ENCODE measurements at places on chromosomes 7 and 10.
A peak's percentile ranks its signal among the peaks of the same experiment; 100 is the strongest.

DNA sequence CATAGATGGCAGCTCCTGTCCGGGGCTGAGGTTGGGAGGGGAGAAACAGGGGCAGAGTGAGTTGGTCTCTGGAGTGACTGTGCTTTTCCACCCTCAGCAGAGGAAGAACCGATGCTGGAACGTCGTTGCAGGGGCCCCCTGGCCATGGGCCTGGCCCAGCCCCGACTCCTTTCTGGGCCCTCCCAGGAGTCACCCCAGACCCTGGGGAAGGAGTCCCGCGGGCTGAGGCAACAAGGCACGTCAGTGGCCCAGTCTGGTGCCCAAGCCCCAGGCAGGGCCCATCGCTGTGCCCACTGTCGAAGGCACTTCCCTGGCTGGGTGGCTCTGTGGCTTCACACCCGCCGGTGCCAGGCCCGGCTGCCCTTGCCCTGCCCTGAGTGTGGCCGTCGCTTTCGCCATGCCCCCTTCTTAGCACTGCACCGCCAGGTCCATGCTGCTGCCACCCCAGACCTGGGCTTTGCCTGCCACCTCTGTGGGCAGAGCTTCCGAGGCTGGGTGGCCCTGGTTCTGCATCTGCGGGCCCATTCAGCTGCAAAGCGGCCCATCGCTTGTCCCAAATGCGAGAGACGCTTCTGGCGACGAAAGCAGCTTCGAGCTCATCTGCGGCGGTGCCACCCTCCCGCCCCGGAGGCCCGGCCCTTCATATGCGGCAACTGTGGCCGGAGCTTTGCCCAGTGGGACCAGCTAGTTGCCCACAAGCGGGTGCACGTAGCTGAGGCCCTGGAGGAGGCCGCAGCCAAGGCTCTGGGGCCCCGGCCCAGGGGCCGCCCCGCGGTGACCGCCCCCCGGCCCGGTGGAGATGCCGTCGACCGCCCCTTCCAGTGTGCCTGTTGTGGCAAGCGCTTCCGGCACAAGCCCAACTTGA is 2.7 kb downstream of the REPIN1 start:
- no peak for DNase-seq

DNA sequence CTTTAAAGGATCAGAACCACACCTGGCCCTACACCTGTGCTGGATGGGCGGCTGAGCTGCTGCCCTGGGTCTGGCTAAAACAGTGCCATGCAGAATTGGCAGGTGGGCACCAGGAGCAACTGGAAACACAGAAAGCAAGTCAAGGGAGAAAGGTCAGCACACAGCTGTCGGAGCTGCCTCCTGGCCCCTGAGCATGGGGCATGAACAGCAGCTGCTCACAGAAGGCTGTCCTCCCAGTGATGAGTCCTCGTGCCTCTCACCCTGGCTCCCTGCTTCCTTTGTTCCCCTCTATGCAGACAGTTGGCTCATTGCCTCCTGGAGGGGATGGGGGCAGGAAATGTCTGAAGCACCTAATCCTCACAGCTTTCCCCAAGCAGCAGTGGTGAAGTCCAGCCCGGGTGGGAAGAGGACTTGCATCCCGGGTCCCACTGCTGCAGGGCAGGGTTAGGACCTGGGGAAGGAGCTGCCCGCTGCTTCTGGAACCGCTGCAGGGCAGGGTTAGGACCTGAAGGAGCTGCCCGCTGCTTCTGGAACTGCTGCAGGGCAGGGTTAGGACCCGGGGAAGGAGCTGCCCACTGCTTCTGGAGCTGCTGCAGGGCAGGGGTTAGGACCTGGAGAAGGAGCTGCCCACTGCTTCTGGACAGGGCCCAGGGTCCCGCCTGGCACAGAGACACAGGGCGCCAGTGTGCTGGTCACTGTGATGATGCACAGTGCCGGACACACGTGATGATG is 37.3 kb downstream of the VIPR2 start:
- DNase-seq: no peak

DNA sequence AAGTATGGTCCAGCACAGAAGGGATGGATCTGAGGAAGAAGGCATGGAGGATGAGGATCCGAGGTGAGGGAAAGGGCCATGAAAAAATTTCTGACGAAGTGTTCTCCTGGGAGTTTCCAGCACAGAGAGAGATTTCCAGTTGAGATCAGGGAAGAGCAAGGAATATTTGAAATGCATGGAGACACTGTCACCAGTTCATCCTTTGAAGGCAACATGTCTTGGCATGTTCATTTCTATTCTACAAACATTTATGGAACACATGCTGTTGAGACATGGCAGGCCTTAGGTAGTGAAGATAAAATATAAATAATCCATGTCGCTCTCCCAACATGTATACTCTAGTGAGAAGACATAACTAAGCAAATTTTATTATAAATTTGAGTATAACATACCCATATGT is 234.0 kb upstream of the TCF7L2 start:
- no peak for DNase-seq

GRCh38 chr7:967361-968082 is 7.8 kb downstream of the COX19 start:
- no peak for DNase-seq

DNA sequence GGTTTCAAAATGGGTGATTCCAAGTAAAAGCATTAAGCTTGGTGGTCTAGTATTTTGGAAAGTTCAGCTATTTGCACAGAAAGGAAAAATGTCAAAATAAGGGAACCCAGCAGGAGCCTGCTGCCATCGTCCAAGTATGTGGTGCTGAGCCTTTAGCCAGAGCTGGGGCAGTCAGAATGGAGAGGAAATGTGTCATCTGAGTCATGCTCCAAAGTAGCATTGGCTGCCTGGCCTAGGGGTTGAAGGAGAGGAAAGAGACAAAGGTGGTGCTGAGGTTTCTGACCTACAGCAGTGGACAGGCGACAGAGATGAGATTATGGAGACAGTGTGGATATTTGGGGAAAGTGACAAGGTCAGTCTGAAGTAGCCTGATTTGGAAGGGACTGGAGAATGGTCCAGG is 103.9 kb downstream of the PLCE1 start:
- DNase-seq: no peak

DNA sequence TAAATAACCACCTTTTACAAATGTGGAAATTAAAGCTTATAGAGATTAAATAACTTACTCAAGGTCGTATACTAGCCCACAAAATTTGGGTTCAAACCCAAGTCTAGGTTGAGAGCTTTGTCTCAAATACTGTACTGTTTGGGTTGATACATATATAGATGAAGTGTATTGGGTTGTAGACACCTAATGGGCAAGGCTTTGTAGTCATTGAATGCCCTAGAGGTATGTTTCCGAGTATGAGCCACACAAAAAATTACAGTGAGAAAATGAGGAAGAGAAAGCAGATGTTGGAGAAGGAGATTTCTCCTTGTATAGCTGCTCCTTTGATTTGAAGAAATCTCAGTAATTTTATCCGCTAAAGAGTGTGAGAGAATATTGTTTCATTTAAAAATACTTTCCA is 60.6 kb downstream of the C1GALT1 start:
- no peak for DNase-seq

- DNase-seq: no peak
These were observed 300.7 kb upstream of the ZNF32 start for GRCh38 chr10:43949351-43949750.

- no peak for DNase-seq
These were observed 26.4 kb upstream of the MSS51 start for GRCh38 chr10:73459683-73460314.

- DNase-seq: no peak
These were observed 37.8 kb upstream of the GARS1 start for GRCh38 chr7:30556840-30557239.

DNA sequence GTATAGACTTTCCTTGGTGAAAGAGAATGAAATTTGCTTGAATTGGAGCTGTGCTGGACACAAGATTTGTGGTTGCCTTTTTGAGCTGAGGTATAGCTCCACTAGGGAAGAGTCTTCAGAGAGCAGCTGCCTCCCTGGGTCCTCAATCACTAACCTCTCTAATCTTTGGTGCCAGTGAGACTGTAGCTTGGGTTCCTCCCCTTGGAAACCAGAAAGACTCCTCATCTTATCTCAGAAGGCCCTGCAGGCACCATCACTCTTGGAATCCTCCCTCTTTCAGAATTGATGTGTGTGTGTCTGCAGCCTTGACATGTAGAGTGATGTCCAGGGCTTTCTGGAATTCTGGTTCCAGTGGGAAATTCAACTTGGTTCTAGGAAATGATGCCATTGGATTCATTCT is 426.5 kb downstream of the RPS24 start:
- DNase-seq: no peak

GRCh38 chr7:20862554-20862953 is 75.9 kb upstream of the SP8 start:
- DNase-seq: no peak

DNA sequence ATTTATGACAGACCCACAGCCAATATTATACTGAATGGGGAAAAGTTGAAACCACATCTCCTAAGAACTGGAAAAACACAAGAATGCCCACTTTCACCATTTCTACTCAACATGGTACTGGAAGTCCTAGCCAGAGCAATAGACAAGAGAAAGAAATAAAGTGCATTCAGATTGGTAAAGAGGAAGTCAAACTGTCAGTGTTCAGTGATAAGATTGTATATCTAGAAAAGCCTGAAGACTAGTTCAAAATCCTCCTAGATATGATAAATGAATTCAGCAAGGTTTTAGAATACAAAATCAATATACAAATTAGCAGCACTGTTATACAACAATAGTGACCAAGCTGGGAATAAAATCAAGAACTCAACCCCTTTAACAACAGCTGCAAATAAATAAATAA is 6.9 kb upstream of the ZNF138 start:
- no peak for DNase-seq

DNA sequence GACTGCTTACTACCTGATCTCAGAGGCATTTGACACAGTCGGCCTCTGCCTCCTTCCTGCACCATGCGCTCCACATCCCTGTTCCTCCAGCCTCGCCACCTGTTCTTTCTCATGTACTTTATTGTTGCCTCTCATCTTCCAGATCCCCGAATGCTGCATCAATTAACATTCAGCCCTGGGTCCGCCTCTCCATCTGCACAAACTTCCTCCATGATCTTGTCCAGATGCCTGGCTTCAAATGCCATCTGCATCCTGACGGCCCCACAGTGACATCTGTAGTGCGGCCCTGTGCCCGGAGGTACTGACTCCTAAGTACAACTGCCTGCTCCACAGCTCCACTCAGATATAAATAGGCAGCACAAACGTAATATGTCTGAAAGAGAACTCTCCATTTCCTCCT is 51.2 kb upstream of the STK17A start:
- no peak for DNase-seq

- DNase-seq: no peak
These were observed 102.5 kb upstream of the SAMD8 start for GRCh38 chr10:75008952-75009351.

- no peak for DNase-seq
These were observed 36.5 kb downstream of the COA1 start for GRCh38 chr7:43692582-43693373.

DNA sequence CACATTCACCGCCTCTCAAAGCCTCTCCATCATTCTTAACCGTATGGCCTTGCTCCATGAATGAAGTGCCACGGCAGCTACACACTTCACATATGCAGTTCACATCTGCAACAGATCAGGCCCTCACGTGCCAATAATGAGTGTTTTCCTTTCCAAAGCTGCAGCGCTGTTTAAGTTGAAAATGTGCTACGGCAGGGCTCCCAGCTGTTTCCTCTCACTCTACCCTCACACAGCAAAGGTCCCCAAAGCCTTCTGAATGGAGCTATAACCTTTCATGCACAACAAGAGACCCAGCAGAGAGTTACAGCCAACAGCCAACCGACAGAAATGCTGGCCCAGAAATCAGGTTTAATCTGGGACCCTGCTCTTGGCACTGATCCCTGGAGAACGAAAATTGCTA is 236.1 kb downstream of the ELMO1 start:
- DNase-seq: no peak

DNA sequence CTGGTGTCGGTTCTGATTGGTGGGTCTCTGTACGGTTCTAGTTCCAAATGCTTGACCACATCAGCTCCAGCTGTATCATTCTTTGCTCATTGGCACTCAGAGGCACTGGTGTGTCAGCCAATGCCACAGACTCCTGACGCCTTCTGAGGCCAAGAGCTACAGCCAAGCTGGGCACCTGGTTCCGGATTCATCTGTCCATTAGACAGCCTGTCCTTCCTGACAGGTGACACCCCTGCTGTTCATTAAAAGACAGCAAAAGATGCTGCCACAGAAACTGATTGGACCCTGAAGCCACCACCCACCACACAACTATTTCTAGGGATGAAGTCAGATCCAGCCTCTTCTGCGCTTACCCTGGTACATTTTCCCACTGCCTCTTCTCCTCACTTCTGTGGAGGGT is 35.6 kb downstream of the COL13A1 start:
- no peak for DNase-seq

- DNase-seq: no peak
These were observed 78.7 kb downstream of the ELFN1 start for GRCh38 chr7:1748839-1749173.

DNA sequence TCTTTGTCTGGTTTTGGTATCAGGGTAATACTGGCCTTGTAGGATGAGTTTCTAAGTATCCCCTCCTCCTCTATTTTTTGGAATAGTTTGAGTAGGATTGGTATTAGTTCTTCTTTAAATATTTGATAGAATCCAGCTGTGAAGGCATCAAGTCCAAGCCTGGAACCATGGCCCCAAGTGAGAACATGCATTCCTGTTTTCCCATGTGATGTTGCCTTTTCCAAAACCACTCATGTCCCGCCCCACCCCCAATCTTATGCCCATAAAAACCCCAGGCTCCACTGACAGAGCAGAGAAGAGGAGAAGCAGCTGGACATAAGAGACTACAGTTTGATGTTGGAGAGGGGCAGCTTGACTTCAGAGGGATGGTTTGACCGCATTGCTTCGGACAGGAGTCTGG is 71.2 kb downstream of the MINPP1 start:
- no peak for DNase-seq

GRCh38 chr7:98687111-98687751 is 70.1 kb downstream of the NPTX2 start:
- no peak for DNase-seq

GRCh38 chr10:86250399-86250798 is 116.2 kb downstream of the GRID1 start:
- DNase-seq: no peak

- DNase-seq: no peak
These were observed 96.6 kb downstream of the FAM53B start for GRCh38 chr10:124647421-124648130.

GRCh38 chr7:99997545-99998137 is 17.8 kb upstream of the ZKSCAN1 start:
- DNase-seq: peak; percentile 31

DNA sequence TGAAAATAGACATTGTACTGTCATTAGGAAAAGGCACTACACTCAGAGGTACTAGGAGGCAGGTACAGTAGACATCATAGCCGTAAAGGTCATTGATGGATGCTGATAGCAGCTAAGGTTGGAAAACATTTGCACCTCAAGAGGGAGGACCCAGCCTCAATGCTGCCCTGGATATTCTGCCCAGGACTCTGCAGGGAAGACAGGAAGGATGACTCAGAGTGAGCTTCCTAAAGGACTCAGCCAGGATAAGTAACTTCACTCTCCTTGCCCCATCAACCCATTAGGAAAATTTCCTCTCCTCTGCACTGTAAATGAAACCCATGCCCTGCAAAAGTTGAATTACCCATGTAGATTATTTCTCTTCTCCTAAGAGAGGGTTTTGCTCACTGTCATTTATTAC is 617.9 kb upstream of the MKI67 start:
- DNase-seq: no peak

Data from stimulated activated CD8-positive, alpha-beta memory T cell treated with anti-CD3 and anti-CD28 coated beads, Interleukin-7, amount 100 ng/mL, for 24 hours (primary cell).